ENCODE measurements at places on chromosomes 4 and X. TPM values are rescaled to one million over a fixed set of nuclear protein-coding genes. Genes with fewer than 3 reads are reported as not detected.

DRD5 gene
- total RNA-seq, result not detected

DNA sequence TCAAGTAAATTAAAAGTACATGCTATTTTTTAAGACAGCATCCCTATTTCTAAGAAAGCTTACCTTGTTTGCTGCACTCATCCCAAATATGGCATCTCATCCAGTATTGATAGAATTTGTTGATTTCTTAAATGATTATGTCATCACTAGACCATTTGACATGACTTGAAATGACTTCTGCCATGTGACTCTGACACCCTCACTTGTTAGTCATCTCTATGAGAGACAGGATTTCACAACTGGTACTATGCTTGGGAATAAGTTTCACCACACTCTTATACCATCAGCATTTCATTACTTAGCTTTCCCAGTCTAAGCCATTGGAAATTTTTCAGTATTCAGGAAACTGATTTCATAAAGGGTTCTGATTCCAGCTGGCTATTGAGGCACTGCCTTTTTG is 55.3 kb downstream of the TMPRSS11F start:
- no peak for DNase-seq

GRCh38 chr4:85426366-85426765 is 48.6 kb upstream of the ARHGAP24 start:
- no peak for DNase-seq

DNA sequence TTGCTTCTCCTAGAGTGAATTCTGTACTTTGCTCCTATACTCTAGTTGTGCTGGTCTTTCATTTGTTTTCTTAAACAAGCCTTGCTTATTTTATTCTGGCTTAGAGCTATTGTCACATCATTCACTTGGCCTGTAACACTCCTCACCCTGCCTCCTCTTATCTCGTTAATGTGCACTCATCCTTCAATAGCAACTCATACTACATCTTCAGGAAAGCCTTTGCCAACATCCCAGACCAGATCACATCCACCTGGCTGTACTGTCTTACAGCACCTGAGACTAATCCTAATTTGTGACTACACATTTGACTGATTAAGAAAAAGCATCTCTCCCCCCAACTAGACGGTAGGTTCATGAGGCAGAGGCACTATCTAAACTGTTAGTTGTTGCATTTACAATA is 80.8 kb downstream of the SLC7A11 start:
- no peak for DNase-seq

NMU gene
- 5.1 TPM for total RNA-seq

DNA sequence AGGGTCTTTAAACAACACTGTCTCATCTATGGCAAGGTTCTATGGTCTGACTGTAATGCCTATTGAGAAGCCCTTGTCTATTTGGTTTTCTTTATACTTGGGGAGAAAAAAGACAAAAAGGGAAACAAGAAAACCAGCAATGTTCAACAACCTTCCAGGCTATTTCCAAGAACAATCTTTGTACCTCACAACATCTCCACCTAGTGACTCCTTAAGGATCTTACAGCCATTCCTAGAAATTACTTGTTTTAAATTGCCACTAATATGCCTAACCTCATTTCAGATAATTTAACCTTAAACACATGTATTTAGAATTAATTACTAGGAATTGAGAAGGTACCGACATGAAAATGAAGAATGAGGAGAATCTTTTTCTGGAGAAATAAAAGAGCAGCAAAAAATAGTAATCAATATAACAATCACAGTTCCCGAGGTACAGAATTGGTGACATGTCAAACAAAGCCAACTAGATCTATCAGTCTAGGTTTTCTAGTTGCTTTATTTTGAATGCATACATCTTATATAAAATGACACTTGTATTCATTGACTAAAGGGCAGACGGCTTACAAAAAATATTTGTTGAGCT is 1.6 kb upstream of the RBM46 start:
- DNase-seq, result no peak

DNA sequence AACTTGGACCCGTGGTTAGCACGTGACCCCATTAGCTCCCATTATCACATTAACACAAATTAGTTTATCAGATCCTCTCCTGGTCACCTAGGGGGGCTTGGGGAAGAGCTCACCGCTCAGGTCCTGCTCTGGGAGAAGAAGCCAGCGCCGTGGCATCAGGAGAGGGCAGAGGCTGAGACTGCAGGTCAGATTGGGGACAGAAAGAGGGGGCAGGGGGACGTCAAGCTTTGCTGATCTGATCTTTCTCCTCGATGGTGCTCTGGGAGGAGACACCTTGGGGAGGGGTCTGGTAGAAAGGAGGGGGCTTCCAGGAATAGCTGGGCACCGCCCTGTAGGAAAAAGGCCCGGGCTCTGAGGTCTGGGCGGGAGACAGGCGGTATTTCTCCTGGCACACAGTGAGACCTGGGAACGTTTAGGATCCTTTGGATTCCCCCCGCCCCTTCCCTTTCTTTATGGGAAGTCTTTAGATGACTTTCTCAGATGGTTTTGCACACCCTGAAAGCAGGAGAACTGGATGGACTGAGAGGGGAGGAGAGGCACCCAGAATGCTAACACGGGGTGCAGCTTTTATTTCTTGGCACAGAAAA is 9.1 kb upstream of the ELF4 start:
- DNase-seq, result no peak

FANCB gene
- 8.2 TPM for total RNA-seq

- DNase-seq, result no peak
Measured at GRCh38 chr4:6681191-6681590, 12.5 kb upstream of the S100P start.

DNA sequence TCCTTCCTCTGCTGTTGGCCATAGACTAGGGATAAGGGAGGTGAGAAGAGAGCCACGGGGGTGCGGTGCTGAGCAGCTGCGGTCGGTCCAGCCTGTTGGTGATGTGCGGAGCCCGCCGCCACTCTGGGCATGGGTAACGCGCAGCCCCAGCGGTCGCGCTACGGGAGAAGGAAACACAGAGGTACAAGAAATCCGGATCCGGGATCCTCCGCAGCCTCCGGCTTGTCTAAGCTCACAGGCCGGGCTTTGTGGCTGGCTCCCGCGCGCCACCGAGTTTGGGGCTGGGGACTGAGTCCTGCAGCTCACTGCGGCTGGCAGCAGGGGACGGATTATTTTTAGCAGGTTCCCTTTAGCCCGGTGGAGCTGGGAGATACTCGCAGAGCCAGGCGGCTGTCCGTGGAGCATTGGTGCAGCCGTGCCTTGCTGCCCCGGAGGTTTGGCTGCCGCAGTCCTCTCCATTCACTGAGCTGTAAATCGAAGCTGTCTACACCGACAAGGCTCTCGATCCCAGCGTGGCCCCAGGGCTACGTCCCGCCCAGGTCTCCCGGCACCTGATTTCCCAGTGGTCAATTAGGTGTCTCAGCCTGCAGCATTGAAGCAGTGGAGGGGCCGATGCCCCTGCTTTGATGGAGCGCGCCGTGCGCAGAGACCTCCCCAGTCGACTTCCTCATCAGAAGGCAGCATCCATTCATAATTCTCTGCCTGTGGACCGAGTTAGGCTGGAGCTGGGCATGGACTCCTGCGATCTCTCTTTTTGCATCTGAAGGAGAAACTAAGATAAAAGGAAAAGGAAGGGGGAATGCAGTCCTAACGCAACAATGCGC is 81.9 kb upstream of the SCML1 start:
- no peak for DNase-seq

DNA sequence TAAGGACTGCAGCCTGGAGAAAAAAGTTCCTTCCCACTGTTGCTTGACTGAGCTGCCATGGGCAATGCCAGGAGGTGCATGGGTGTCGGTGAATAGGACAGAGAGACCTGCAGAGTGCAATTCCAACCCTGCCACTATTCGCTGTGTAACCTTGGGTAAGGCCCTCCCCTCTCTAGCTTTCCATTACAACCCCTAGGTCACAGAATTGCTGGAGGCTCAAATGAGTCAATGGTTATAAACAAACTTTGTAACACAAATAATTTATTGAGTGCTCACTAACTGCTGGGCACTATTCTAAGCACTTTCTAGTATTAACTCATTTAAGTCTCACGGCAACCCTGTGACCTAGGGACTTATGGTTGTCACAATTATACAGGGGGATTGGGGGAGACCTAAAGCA is 37.8 kb downstream of the PJA1 start:
- no peak for DNase-seq

GRCh38 chr4:157803845-157804521 is 368.8 kb downstream of the GASK1B start:
- no peak for DNase-seq

GRCh38 chr4:137359691-137360315 is 172.5 kb downstream of the PCDH18 start:
- no peak for DNase-seq

NDUFA1 gene
- 71.7 TPM for total RNA-seq

- peak; percentile 89 for DNase-seq
Measured at GRCh38 chr4:56757821-56758411, 63.6 kb downstream of the SPINK2 start.

DNA sequence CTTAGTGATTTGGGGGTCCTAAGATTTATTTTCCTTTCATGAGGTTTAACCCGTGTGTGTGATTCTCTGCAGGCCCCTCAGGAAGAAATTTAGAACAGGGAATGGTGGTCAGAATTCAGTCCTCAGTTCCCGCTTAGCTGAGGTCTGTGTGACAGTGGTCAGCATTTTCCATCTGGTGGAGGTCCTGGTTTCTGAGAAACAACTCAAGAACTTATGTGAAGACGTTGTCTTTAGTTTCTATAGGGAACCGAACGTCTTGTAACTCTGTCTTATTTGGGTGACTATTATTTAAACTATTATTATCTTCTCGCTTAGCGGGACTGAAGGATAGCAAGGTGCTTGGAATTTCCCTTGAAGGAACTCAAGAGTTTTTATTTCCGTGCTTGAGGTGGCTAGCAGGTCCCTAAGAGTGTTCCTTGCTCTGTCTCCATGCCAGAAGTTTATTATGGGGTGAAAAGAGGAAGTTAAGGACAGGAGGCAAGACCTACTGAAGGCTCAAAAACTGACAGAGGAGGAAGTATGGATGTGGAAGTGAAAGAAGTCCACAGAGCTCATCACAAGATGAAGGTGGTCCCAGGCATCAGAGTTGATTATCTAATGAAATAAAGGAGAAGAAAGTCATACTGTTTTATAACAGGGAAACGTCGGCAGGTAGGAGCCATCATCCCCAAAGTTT is 9.4 kb downstream of the MGST2 start:
- no peak for DNase-seq

DNA sequence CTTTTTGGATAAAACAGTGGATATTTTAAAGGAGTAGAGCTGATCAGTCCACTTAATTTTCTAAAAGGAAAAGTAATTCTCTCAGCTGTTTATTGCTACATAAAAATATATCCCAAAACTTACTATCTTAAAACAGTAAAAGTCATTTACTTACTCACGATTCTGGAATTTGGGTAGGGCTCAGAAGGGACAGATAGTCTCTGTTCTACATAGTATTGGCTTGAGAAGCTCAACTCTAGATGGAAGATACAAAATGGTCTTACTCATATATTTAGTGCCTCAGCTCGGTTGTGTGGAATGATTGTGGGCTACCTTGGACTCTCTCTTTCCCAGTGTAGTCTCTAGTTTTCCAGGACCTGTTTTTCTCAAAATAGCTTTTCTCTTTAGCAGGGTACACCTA is 691.5 kb upstream of the POU3F4 start:
- DNase-seq, result no peak

GRCh38 chr4:61727286-61727685 is 527.2 kb downstream of the ADGRL3 start:
- DNase-seq, result no peak

Data from Daoy (cell line).